ENCODE measurements at places on chromosomes 12 and 14.

- DNase-seq, result no peak
Measured at GRCh38 chr14:96501217-96501739, 904 bp upstream of the PAPOLA start.

GRCh38 chr12:49946497-49946896, 4.0 kb upstream of the AQP2 start:
- DNase-seq, result no peak

DNA sequence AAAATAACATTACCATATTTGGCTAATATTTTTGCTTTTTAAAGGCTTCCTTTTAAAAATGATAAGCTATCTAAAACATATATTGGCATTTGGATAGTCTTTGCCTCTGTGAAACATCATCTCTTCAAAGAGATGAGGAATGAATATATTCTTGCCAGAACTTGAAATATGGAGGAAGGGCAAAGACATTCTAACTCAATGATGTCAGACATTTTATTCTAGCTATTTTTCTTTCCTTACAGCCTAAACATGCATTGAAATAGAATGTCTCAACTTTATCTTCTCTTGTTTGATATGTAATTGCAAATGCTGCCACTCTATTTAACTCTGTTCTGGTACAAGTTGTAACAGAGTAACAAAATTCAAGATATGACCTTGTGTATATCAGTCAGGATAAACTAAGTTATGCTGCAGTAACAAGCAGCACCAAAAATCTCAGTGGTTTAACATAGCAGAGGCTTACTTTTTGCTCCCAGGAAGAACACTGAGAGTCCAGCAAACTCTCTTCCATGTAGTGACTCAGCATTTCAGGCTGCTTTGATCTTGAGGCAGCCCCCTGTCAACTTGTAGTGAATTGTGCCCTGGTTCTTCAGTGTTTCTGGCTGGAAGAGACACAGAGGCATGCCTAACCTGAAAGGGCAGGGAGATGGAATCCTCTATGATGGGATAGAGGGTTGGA, 11.0 kb downstream of the IRAK3 start:
- DNase-seq, result no peak

GRCh38 chr12:122942637-122943036, 23.6 kb downstream of the ABCB9 start:
- no peak for DNase-seq

DNA sequence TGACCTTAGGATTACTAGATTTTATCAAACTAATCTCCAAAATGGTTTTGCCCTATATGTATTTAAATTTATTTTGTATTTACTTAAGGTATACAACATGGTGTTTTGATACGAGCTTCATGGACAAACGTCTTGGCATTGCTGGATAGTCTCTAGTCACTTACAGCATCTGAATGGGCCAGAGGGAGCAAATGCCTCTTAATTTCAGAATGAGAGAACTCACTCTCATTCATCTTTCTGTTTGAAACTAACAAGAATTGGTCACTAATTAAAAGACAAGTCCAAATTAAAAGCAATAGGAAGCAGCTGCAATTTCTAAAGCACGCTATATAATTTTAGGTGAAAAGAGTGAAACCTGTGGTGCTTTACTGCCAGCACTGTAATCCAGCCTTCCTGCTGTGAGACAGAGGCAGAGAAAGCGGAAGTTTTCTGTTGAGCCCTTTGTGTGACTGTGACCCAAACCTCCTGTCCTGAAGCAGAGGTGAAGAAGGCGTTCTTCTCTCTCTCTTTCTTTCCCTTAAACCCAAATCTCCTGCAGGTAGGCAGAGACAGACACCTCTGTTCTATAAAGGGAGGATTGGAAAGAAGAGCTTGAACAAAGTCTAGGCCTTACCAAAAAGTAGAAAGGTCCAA, 184.6 kb upstream of the NAV3 start:
- DNase-seq, result no peak

GRCh38 chr12:7719946-7720730, 8.9 kb downstream of the DPPA3 start:
- DNase-seq, result no peak

DNA sequence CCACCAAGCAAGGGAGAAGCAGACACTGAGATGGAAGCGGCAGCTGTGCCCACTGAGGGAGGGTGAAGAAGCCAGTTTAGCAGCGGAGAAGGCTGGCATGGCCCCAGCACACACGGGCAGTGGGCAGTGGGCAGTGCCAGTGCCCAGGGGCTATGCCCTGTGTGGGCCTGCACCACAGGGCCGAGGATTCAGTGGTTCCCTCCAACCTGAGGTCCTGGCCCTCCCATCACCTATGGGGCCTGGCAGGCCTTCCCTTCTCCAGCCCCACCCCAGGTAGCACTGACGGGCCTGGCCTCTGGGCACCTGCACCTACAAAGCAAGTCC, 81.1 kb downstream of the ITPK1 start:
- DNase-seq, result no peak

DNA sequence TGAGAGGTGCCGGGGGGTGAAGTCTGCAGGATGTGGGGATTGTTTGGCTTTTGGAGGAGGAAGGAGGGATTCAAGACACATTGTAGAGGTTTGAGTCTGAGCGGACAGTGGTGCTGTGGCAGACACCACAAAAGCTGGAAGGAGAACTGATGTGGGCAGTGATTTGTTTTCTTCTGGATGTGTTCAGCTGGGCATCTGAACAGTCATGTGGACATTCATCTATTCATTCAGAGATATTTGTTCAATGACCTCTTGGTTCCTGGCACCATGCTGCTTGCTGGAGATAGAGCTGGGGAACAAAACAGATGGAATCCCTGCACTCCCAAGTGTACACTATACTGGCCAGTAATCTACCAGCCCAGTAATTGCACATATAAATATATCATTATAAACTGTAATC, 64.0 kb downstream of the PTPN11 start:
- DNase-seq, result no peak

DNA sequence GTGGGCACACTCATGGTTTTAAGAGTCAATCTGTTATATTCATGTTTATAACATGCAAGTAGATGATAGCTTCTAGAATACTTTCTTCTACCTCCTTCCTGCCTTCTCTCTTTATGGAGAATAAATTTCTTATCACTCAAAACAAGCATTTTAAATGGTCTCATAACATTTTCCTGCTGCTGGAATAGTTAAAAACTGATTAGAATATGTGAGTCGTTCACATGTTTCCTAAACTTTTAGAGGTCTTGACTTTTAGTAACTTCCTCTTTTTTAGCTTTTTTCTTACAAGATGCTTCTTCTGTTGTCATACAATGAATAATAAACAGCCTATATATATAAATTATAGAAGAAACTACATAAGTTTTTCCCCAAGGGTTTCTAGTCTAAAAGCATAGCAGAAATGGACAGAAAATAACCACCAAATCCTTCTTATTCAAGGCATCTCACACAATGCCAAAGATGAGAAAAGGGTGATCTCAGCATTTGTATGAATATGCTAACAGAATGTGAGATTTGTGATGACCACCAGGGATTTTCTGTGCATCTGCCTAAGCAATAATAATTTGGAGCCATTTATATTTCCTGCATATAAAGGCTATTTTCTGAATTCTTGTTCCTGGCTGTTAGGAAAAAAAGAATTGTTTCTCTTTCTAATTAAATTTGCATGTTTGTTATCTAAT, 127.8 kb downstream of the DAAM1 start:
- no peak for DNase-seq

GRCh38 chr12:116620492-116621191, 61.5 kb downstream of the MAP1LC3B2 start:
- no peak for DNase-seq

DNA sequence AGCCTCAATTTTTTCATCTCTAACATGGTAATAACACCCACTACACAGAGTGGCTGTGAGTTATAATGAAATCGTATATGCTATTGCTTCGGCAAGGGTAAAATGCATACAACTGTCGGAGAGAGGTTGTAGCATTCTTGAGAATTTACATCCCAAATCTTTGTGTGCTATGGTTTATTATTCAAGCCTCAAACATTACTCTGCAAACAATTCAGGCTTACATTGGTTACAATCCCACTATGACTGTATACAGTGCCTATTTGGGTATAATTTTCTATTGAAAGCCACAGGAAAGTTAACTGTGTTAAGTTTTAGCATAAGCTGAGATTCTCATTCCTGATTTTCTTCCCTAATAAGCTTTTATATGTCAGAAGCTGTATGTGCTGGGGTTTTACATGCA, 20.6 kb downstream of the SLC35F4 start:
- DNase-seq, result no peak

- peak; percentile 75 for DNase-seq
Measured at GRCh38 chr12:117032593-117033381, 66.4 kb downstream of the TESC start.

- no peak for DNase-seq
Measured at GRCh38 chr12:115199831-115200230, 515.9 kb upstream of the TBX3 start.

DNA sequence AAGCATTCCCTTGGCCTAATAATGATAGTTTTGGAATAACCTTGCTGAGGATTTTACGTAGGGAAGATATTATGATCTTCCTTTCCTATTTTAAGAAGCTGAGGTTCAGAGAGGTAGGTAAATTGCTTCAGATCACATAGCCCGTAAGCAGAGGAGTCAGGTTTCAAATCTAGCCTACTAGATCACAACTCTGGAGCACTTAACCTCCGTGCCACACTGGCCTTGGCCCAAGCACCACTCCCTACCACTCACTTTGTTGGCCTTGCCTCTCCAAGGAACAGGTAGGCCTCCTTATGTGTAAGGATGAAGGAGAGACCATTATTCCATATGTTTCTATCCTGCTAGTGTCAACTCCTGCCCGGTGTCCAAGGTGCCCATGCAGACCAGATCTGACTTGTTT, 12.4 kb upstream of the ACOT1 start:
- no peak for DNase-seq

- DNase-seq, result peak; percentile 90
Measured at GRCh38 chr14:68143341-68143841, 323.8 kb downstream of the RAD51B start.

DNA sequence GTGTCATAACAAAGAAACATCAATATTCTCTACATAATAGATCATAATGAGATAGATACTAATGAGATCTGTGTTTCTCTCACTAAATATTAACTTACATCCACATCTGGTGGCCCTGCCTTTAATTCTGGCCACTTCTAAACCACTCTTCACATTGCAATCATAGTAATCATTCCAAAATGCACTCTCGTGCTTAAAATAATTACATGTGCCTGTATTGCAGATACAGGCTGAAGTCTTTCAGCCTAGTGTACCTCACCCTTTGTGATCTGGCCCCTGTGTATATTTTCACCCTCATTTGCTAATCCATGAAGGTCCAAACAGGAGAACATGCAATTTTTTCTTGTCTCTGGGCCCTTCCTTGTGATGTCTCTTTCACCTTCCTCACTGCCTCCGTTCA, 108.0 kb downstream of the LIN7A start:
- DNase-seq, result no peak

GRCh38 chr14:28626780-28627179, 139.8 kb upstream of the FOXG1 start:
- DNase-seq, result no peak

DNA sequence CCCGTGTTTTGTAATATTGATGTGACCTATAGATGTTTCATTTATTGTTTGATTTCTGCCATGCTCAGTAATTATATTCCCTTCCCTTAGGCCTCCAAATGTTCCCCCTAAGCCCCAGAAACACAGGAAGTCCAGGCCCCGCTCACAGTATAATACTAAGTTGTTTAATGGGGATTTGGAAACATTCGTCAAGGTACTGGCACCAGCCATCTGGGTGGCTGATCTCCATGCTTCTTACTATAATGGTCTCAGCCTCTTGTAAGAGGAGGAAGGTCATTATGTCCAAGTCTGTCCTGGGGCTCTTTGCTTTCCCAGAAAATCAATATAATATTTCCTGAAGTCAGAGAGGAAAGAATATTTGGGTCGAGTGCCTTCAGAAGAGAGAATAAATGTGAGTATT, 130.9 kb downstream of the KICS2 start:
- DNase-seq, result no peak

GRCh38 chr12:108884116-108885012, 4.5 kb downstream of the DAO start:
- no peak for DNase-seq

DNA sequence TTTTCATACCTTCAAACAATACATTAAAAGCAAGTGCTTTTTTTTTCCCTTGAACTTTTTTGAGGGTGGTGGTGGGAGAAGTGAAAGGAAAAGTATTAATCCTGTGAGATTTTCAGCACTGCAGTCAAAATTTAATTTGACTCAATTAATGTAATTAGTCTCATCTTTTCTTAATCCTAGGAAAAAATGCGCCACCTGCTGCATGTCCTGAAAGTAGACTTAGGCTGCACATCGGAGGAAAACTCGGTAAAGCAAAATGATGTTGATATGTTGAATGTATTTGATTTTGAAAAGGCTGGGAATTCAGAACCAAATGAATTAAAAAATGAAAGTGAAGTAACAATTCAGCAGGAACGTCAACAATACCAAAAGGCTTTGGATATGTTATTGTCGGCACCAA, 52.2 kb downstream of the SPATA7 start:
- no peak for DNase-seq

DNA sequence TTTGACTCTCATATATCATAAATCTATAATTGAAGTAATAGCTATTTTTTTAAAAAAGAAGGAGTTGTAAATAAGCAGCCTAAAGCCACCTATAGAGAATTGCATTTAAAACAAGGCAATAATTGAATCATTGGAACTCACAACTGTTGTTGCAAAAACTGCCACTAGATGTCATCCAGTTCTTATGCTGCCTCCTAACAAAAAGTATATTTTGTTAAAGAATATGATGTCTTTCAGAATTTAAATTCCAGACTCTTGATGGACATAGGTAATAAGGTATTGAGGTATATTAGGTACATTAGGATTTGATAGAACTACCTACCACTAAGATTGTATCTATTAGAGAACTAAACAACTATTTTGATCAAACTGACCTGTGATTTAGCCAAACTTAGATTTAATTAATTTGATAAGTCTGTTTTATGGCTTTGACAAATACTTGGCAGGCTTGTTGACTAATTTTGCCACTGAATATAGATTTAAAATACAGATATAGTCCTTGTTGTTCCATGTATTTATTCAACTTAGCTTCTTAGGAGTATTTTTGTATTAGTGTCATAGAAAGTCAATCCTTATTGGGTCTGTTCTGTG, 401.4 kb downstream of the RPL10L start:
- DNase-seq, result no peak

- no peak for DNase-seq
Measured at GRCh38 chr12:132043216-132043615, 93.5 kb downstream of the EP400 start.

GRCh38 chr12:108690542-108691174, 40.7 kb downstream of the CORO1C start:
- DNase-seq, result no peak

DNA sequence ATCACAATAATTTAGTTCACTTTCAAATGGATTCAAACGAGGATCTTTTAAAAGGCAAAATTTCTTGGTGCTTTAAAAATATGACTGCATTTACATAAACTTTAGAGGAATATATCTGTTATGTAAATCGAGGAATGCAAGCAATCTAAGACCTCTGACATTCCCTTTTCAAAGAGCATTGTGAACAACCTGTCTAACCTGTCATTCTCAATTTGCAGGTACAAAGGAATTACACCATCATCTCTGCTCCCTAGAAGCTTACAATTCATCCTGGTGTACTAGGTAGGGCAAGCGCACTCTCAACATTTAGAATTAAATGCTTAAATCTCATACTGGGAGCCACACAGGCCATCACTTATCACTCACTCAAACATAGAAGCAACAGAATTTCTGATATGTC, 35.6 kb downstream of the BMP4 start:
- no peak for DNase-seq

All from lung (tissue), 17 donors.